ENCODE measurements at places on chromosomes 2 and 18.

DNA sequence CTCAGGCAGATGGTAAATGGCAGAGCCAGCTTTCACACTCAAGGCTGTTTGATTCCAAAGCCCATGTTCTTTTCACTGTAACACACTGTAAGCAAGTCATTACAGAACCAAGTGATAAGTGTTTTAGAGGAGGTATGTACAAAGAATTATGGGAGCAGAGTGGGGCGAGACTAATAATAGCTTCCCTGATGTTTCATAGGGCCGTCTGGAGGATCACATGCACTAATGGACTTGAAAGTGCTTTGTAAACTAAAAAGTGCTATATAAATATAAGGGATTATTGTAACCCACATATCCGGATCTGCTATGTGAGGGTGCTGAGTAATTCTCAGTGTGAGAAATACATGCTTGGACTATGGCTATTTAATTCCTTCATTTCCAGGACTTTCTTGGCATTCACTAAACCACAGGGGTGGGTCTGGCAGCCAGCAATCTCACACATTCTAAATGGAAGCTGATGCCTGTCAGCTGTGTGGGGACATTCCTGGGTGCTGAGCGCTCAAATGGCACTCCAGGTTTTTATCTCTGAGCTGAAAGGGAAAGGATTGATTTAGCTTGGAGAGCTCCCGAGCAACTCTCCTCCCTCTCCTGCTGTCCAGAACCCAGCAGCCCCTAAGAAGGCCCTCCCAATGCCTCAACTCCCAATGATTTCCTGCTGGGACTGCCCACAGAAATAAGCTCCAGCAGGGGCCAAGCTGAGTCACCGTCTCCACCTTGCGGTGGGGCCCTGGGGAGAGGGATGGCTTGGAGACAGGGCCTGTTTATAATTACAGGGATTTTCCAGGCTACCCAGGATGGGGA lies 222.8 kb downstream of the SOX11 start:
- no peak for DNase-seq

DNA sequence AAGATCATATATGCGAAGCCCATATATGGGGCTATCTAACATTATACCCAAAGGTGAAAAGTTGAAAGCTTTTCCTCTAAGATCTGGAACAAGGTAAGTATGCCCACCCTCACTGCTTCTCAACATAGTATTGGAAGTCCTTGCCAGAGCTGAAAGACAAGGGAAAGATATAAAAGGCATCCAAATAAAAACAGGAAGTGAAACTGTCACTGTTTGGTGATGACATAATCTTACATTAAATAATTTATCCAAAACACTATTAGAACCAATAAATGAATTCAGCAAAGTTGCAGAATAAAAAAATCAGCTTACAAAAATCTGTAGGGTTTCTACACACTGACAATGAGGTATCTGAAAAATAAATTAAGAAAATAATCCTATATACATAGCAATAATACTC lies 205.8 kb downstream of the INSIG2 start:
- DNase-seq = no peak

GRCh38 chr18:22713511-22713910 lies 219.6 kb upstream of the RBBP8 start:
- no peak for DNase-seq

GRCh38 chr2:26581991-26582842 lies 58.9 kb downstream of the CIB4 start:
- DNase-seq = no peak

GRCh38 chr2:180190851-180191250 lies 183.8 kb upstream of the CWC22 start:
- DNase-seq = no peak

DNA sequence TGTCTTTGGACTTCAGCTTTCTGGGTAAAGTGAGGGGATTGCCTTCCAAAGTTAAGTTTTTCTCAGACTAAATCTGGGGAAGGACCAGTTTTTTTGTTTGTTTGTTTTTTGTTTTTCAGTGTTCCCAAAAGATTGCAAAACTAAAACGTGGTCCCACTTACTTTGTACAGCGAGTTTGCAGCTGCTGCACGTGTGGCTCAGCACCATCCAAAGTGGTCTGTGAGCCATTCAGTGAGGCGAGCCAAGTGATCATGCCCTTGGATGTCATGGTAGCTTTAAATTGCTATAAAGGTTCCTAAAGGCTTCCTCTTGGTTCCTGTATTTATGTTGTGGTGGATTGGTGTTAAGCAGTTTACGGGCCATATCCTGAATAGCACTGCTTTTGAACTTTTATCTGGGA lies 23.0 kb downstream of the TET3 start:
- no peak for DNase-seq

DNA sequence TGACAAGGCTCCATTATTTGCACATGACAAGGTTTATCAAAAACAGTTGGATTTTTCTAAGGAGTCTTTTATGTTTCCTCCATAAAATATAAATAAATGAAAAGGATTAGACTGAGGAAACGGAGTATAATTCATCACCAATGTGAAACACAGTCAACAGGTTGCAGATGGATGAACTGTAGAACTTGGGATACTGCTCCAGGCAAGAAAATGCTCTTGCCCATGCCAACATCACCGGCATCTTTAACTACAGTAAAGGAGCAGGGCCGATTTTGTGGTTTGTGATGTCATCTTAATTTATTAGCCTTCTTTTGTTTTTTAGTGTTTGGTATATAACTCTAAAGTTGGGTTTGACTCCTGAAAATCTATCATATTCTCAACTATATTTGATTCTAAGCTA lies 577.3 kb downstream of the EPHA4 start:
- no peak for DNase-seq

GRCh38 chr2:9310798-9311197 lies 104.2 kb downstream of the ASAP2 start:
- no peak for DNase-seq

DNA sequence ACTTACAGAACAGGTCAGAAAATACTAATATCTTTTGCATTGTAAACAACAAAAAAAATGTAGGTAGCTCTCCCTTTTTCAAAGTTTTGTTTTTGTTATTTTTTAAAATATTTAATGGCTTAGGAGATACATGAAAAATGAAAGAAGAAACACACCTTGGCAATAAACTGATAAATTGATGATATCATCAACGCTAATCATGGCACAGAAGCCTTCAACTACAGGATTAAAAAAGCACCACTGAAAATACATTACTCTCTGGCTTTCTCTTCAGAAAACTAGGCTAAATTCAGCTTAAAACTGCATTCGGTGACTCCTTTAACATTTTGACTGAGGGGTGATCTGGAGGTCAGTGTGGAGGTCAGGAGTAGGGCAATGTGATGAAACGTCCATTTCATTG lies 1018.8 kb upstream of the FANCL start:
- no peak for DNase-seq

DNA sequence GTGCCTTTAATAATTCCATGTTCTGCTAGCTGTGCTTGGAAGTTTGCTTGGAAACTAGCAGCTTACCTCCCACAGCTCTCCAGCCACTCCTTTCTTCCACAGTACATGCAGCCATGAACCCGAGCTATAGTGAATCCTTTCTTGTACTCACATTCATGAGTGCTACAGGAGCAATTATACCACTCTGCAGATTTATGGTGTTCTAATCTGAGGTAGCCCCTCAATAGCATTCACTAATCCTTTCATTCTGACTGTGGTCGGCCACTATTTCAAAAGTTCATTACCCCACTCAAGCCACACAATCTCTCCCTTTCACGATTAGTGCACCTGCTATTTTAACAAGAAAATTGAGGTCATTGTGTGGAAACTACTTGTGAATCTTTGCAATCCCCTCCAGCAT lies 53.2 kb downstream of the CSRNP3 start:
- DNase-seq = no peak

- DNase-seq = no peak
Measured at GRCh38 chr2:7358865-7359447, 441.7 kb downstream of the RNF144A start.

DNA sequence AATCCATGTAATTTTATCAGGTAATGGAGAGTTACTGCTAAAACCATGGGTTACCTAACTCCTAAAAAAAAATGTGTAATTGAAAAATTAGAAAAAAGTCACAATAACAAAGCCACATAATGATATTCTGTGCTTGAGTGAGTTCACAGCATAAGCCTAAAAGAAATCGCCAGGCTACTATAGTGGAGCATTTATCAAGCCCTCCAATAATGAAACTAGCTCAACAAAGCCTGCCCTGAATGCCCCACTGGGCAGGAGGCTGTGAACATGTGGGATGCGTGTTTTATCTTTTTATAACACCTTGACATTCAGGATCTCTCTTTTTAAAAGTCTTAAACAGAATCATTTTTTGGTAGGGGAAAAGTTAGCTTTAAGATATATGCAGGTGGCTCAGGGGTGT lies 86.3 kb downstream of the KCTD18 start:
- no peak for DNase-seq

DNA sequence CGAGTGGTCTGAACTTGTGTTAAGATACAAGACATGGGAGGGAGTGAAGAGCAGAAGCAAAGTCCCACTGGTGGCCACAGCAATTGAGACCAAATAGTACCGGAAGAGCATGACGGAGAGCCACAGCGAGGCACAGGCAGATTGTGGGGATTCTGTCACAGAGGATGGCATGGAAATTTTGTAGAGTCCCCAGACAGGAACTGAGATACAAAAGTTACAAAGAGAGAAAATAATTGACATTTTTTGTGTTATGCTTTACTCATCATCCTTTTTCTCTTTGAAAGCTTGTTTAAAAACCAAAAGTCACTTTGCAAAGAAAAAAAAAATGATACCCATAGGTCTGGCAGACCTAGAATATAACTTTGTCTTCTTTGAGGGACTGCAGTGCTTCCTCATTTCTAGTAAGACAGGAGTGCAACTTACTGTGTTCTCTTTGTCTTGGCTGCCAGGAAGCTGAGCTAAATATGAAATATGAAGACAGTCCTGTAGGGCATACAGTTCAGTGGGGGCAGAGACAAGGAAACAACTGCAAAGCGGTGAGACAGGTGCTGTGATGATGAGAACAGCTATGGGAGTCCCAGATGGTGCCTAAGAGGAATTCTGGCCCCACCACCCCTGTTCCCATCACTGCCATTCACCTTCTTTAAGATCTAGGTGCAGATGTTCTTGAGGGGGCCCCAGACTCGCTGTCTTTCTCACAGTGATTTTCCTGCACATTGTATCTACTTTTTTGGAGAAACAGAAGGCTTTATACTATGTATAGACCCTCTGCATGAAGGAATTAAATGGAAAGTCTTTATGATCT lies 5.2 kb downstream of the ARHGAP25 start:
- DNase-seq = no peak

GRCh38 chr2:172861098-172861497 lies 125.5 kb downstream of the RAPGEF4 start:
- DNase-seq = no peak

DNA sequence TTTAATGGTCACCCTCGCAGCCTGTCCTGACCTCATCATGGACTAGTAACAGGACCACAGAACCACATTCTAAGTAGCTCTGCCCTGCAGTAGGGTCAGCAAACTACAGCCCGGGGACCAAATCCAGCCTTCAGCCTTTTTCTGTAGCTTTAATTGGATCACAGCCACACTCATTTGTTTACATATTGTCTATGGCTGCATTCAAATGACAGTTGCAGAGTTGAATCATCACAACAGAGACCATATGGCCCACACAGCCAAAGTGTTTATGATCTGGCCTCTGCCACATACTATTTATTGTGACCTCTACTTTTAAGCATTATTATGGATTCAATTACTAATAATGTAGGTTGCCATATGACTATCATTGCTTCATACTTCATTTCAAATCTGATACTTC lies 47.7 kb downstream of the MAP3K19 start:
- no peak for DNase-seq

DNA sequence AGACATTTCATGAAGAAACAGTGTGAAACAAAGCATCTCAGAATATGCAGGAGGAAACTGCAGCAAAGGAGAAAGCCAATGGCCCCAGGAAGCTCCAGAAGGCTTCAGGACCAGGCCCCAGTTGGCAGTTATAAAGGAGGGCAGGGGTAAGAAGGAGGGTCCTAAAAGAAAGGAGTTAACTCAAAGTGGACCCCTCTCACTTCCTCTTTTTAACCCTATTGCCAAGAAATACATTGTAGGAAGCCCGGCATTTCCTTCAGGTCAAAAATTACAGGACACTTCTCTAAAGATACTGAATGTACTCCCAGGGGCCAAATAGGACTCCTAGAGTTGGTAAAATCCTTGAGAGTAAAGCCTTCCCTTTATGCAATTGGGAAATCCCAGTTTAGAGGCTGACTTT lies 77.1 kb upstream of the TGFA start:
- DNase-seq = no peak

Data from stimulated activated CD8-positive, alpha-beta memory T cell treated with anti-CD3 and anti-CD28 coated beads, Interleukin-2, amount 100 ng/mL, for 1 hour (primary cell).